NCI-H146 (cell line): ENCODE measurements at places on chromosomes 1 and 21.

DNA sequence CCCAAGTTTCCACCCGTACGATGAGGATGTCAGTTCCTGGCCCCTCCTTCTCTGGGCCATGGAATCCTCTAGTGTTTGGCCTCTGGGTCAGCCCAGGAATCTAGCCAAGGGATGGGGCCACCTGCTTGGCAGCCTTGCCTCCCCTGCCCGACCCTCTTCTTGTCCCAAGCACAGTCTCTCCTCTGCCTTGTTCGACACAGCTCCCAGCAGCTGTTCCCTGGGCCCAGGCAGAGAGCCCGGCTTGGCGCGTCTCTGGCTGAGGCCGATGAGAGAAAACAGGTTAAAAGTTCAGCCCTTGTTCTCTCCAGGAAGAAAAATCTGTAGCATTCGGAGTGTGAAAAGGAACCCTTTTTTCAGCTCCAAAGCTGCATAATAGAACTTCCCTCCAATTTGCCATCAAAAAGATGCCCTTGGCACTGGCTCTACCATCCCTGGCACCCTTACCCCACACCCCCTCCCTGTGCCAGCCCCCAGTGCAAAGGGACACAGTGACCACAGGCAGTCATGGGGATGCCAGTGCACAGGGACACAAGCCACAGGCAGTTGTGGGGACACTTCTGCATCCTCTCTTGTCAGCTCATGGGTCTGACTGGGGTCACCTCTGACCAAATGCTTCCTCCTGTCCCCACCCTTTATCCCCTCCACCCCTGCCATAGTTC is 68.4 kb downstream of the EPHB2 start:
- no peak for DNase-seq

GRCh38 chr1:2614145-2614544 is 18.7 kb downstream of the MMEL1 start:
- no peak for DNase-seq

- no peak for DNase-seq
Observed at GRCh38 chr1:121516234-121516967, 331.6 kb downstream of the SRGAP2C start.

DNA sequence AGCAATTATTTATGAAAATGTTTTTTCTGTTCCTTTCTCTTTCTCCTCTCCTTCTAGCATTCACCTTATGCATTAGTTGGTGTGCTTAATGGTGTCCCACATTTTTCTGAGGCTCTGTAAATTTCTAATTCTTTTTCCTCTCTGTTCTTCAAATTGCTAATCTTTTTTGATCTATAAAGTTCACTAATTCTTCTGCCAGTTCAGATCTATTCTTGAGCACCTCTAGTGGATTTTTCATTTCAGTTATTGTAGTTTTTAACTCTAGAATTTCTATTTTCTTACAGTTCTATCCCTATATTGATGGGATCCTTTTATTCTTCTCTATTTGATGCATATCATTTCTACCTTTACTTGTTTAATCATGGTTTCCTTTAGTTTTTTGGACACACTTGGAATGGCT is 22.4 kb downstream of the CFAP57 start:
- no peak for DNase-seq

DNA sequence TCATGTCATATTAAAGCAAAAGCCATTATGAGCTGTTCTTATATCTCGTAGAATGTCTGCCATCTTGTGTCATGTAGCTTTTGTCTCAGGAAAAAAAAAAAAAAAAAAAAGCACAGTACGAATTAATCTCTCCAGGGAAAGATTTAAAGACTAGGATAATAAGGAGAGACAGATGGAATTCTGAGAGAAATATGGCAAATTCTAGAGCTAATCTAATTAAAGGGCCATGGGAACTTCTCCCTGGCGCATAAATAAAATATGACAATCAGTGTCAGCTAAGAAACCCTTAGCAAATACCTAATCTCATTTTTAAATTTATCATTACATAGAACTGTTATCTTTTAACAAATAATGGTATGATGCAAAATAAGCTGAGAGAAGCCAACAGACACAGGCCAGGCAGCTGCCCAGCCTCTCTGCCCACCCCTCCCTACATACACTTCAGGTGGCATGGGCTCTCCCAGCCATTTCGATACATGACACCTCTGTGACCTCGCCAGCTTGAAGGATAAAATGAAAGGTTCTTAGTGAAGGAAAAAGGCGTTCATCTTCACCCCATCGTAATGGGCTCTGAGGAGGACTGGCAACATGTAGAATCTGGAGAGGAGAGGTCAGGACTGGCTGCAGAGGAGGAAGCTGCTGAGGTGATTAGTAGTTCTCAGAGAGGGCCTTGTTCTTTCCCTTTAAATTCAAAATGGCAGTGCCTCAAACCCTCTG is 39.8 kb downstream of the DISC1 start:
- no peak for DNase-seq

DNA sequence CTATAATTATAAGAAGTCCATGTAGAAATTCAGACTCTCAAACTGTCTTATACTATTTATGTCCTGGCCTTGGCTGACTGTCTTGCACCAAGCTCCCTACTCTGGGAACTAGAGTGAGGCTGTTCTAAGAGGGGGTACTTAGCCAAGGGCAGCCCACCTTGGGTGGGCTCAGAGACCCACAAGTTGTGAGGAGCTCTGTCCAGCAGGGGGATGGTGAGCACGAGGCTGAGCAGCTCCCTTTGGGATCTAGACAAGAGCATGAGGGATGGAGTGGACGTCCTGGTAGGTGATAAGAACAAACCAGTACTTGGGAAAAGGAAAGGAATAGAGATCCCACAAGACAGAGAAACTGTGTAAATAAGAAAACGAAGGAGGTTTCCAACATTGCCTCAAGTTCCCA is 127.1 kb upstream of the SLC44A3 start:
- DNase-seq, result no peak

- DNase-seq, result no peak
Observed at GRCh38 chr1:39214998-39215873, 10.7 kb downstream of the MACF1 start.

GRCh38 chr1:206867716-206868115 is 2.3 kb downstream of the IL20 start:
- DNase-seq, result no peak

- DNase-seq, result no peak
Observed at GRCh38 chr1:109161858-109162606, 48.1 kb downstream of the ELAPOR1 start.

GRCh38 chr21:45895778-45896370 is 85.7 kb upstream of the COL6A1 start:
- no peak for DNase-seq

- DNase-seq, result no peak
Observed at GRCh38 chr1:155182052-155182550, 8.5 kb downstream of the TRIM46 start.

DNA sequence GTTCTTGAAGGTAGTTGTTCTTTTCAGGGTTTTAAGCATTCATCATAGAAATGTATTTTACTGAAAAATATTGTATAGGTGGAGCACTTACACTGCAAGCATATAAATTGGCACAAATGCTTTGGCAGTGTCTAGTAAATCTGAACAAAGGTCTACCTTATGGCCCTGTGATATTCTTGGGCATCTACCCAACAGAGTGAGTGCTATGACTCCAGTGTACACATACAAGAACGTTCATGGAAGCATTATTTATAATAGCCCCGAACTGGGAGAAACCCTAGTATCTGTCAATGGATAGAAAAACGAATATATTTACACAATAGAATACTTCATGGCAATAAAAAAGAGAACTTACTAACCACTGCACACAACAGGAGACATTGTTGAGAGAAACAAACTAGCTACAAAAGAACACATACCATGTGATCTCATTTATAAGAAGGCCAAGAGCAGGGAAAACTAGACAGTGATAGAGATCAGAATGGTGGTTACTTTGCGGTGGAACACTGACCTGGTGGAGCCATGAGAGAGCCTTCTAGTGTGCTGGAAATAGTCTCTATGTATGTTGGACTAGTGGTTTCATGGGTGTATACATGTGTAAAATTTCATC is 96.0 kb downstream of the MAB21L3 start:
- DNase-seq, result no peak

- no peak for DNase-seq
Observed at GRCh38 chr1:195956845-195957244, 651.4 kb downstream of the KCNT2 start.

DNA sequence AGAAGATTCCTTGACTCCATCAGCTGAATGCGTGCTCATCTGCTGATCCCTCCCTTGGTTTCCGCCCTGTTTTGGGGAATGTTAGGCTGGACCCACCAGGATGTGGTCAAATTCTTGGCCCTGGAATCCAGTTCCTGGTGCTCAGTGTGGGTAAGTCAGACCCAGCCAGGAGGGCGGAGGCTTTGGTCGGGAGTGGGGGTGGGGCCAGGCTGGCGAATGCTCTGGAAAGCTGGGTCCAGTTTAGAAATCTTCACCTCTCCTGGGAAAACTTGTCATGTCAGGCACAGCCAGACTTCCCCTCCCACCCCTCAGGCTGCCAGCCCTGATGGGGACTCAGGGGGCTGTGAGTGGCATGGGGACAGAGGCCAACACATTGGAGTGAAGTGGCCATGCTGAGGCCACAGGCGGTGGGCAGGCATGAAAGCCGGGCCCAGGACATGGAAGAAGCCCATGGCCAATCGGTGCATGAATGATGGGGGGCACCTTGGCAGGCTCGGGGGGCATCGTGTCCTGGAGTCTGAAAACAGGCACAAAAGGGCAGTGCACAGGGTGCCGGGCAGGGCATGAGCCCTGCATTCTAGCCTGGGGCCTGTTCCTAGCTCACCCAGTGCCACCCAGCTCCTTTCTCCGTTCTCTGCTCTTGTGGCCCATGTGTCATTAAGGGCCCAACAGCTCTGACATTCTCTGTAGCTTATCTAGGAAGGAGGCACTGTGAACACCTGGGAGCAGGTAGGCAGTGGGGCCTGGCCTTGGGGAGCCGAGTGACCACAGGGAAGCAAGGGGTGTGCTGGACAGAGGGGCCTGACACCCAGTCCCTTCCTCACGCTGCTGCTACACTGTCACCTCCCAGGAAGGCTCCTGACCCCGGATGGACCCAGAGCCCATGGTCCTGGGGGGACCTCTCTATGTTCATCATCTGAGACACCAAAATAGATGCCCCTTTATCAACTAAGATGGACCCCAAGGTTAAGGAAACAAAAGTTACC is 14.6 kb upstream of the PADI1 start:
- DNase-seq, result no peak

GRCh38 chr1:183233113-183233512 is 47.0 kb downstream of the LAMC2 start:
- no peak for DNase-seq

GRCh38 chr21:44255511-44255981 is 6.2 kb downstream of the DNMT3L start:
- DNase-seq, result no peak

DNA sequence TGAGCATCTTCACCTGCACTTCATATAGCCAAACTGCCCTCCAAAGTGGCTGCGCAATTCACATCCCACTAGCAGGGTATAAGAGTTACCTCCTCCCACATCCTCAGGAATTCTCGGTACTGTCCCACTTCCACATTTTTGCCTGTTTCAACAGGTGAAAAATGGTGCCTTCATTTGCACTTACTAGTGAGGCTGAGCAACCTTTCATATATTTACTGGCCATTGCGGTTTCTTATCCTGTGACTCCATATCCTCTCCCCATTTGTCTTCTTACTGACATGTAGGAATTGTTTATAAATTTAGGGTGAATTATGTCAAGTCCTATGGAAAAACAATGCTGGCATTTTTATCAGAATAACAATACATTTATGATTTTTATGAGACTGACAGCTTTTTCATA is 61.9 kb downstream of the NIBAN1 start:
- DNase-seq, result no peak

GRCh38 chr1:168161459-168161858 is 17.3 kb upstream of the TIPRL start:
- DNase-seq, result peak; percentile 87

GRCh38 chr1:192530254-192530653 is 45.3 kb upstream of the RGS1 start:
- DNase-seq, result no peak

DNA sequence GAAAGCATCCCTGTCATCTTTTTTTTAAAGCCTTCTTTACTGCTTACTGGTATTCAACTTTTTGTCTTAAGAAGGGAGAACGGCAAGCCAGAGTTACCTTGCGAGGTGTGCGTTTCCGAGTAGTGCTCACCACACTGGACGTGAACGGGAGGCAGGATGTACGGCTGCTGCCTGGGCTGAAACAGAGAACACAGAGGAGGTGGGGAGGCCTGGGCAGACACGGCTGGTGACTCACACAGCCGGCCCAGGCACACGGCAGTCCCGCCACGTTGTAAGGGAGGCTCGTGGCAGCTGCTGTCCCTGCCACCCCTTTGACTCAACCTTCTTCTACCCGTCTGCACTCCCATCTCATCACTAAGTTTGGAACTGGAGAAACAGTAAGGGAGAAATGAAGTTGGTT is 105.8 kb downstream of the SMYD2 start:
- no peak for DNase-seq

- DNase-seq, result no peak
Observed at GRCh38 chr1:94823116-94823515, 3.0 kb downstream of the SLC44A3 start.

- DNase-seq, result no peak
Observed at GRCh38 chr1:116908820-116909511, 750 bp upstream of the PTGFRN start.

DNA sequence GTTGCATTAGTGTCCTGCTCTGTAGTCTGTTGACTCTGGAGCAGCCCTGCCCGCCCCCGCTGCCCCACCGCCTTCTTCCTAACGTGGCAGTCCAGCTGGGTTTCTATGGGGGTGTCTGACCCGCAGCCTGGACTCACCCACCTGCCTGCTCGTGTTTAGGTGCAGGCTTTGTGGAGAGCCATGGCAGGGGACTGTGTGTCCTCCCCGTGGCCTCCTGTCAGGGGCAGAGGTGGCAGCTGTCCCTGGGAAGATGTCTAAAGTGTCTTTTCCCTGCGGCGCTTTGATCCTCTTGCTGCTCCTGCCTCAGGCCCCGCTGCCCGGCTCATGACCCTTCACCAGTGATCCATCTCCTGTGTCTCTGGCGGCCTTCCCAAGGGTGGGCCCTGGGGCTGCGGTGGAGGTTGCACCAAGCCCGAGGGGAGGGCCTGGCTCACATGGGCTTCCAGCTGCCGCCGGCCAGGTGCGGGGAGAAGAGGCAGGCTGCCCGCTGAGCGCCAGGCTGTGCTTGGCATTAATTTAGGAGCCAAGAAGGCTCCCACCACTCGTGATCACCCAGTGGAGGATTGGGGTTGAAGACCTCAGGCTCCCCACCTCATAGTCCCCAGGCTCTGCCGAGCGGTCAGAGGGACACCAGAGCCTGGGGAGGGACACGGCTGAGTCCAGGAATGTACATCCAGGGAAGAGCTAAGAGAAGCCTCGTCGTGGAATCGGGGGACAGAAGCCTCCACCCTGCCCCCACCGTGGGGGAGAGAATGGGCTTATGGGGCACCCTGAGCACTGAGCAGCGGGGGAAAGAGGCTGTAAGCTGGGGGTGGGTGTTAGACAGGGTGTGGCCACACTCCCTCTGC is 44.1 kb downstream of the COL18A1 start:
- DNase-seq, result no peak

- DNase-seq, result peak; percentile 67
Observed at GRCh38 chr1:208369658-208370057, 125.5 kb upstream of the PLXNA2 start.

GRCh38 chr1:231163830-231164427 is 2.1 kb downstream of the TRIM67 start:
- no peak for DNase-seq

- peak; percentile 86 for DNase-seq
Observed at GRCh38 chr1:71231751-71232150, 150.9 kb upstream of the ZRANB2 start.
